A549 treated with CORT108297 at 1 μM for 4 hours (cell line): ENCODE measurements at places on chromosomes 4 and X. TPM values are rescaled to one million over a fixed set of nuclear protein-coding genes. Genes with fewer than 3 reads are reported as not detected.

The ANOS1 gene
- total RNA-seq = 0.02 to 0.14 TPM (median 0.06 TPM) in 5 replicates

The HTRA3 gene
- 13.8 to 21.4 TPM (median 19.6 TPM) in 5 replicates for total RNA-seq

The TCP11X2 gene
- total RNA-seq = not detected in 5 replicates

The GLOD5 gene
- total RNA-seq = not detected in 5 replicates

The FAM53A gene
- 0.50 to 1.4 TPM (median 0.77 TPM) in 5 replicates for total RNA-seq

The OCIAD2 gene
- 106 to 160 TPM (median 114 TPM) in 5 replicates for total RNA-seq

The ZAR1 gene
- 0.06 to 0.08 TPM (median 0.06 TPM) in 3 of 5 replicates, not detected in the others for total RNA-seq

The RGN gene
- 0.09 TPM in 1 of 5 replicates, not detected in the others for total RNA-seq

The ZFP92 gene
- total RNA-seq = 0.35 to 0.65 TPM (median 0.60 TPM) in 5 replicates

The GPR119 gene
- total RNA-seq = not detected in 5 replicates

The MYL5 gene
- total RNA-seq = 8.0 to 14.8 TPM (median 12.6 TPM) in 5 replicates

The MGARP gene
- total RNA-seq = 0.66 to 0.97 TPM (median 0.83 TPM) in 5 replicates

The ZNF185 gene
- 6.1 to 7.6 TPM (median 6.9 TPM) in 5 replicates for total RNA-seq

The ZGRF1 gene
- total RNA-seq = 2.7 to 3.9 TPM (median 3.1 TPM) in 5 replicates

The USP51 gene
- total RNA-seq = 0.34 to 0.57 TPM (median 0.48 TPM) in 5 replicates

The CNGA1 gene
- total RNA-seq = 0.08 to 0.12 TPM in 2 of 5 replicates, not detected in the others

The PRDM8 gene
- 0.14 to 0.46 TPM (median 0.29 TPM) in 5 replicates for total RNA-seq

The LRAT gene
- total RNA-seq = 0.05 to 0.30 TPM in 2 of 5 replicates, not detected in the others

The COL25A1 gene
- total RNA-seq = not detected in 5 replicates

The C1QTNF7 gene
- total RNA-seq = not detected in 5 replicates

The RAI2 gene
- 0.08 to 0.18 TPM (median 0.14 TPM) in 5 replicates for total RNA-seq

The CYP2U1 gene
- 1.3 to 2.0 TPM (median 1.7 TPM) in 5 replicates for total RNA-seq

The PDGFC gene
- 2.5 to 3.5 TPM (median 3.1 TPM) in 5 replicates for total RNA-seq

The HSD17B13 gene
- 0.04 to 0.08 TPM in 2 of 5 replicates, not detected in the others for total RNA-seq

The REELD1 gene
- not detected in 5 replicates for total RNA-seq

The ADAM29 gene
- not detected in 5 replicates for total RNA-seq

The RAB28 gene
- total RNA-seq = 8.4 to 10.6 TPM (median 9.0 TPM) in 5 replicates

The TMEM35A gene
- total RNA-seq = not detected in 5 replicates

The CTSO gene
- 0.74 to 1.2 TPM (median 0.96 TPM) in 5 replicates for total RNA-seq

The AFP gene
- total RNA-seq = 1.7 to 2.5 TPM (median 2.0 TPM) in 5 replicates
